Hematopoietic multipotent progenitor cell treated with erythropoietin and hydrocortisone succinate and interleukin-3 and kit ligand, for 8 days (in vitro differentiated cells): ENCODE measurements at places on chromosomes 16 and 17.

DNA sequence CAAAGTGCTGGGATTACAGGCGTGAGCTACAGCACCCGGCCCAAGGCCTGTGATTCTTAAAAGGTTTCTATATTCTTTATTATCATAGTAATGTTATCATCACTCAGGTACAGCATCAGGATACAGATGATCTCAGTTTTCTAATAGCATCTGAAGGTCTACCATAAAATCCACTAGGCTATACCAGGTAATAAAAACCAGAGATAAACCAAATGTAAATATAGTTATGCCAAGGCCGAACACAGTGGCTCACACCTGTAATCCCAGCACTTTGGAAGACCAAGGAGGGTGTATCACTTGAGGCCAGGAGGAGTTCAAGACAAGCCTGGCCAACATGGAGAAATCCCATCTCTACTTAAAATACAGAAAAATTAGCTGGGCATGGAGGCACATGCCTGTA is 53.8 kb downstream of the SYNRG start:
- no peak for DNase-seq

DNA sequence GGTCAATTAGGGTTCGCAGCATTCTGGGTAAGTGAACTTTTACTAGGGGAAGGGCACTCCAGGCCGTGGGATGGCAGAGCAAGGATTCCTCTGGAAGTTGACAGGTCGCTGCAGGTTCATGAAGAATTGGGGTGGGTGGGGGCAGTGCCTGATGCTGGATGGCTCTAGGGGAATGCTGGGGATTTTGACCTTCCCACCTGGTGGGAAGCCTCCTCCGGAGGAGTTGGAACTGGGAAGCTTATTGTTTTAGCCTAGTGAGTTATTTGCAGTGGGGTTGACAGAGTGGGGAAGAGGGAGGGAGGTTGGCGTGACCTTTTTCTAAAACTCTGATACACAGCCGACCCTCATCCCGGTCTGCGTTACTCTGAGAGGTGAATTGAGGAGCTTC is 606 bp upstream of the C17orf113 start:
- DNase-seq = no peak

- no peak for DNase-seq
These were observed 5.0 kb downstream of the HAPSTR1 start for GRCh38 chr16:9096416-9096952.

GRCh38 chr16:28304214-28304613 is 11.9 kb downstream of the SBK1 start:
- DNase-seq = peak; percentile 18

DNA sequence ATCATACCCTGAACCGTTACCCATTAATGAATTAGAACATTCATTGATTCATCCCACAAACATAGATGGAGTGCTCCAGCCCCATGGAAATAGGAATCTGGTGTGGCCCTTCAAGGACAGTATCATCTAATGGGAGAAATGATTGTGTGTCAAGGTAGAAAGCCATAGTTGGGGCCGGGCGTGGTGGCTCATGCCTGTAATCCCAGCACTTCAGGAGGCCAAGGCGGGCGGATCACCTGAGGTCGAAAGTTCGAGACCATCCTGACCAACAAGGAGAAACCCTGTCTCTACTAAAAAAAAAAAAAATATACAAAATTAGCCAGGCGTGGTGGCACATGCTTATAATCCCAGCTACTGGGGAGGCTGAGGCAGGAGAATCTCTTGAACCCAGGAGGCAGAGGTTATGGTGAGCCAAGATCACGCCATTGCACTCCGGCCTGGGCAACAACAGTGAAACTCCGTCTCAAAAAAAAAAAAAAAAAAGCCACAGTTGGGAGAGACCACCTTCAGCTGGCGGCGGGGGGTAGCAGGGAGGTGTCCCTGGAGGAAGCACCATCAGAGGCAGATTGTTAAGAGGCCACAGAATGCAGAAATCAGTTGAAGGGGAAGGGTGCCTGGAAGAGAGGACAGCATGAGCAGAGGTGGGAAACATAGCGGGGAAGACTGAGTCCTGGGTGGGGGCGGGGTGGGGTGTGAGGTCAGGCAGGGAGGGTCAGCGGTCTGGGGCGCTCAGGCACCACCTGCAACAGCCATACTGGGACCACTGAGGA is 60.0 kb downstream of the USP22 start:
- no peak for DNase-seq

DNA sequence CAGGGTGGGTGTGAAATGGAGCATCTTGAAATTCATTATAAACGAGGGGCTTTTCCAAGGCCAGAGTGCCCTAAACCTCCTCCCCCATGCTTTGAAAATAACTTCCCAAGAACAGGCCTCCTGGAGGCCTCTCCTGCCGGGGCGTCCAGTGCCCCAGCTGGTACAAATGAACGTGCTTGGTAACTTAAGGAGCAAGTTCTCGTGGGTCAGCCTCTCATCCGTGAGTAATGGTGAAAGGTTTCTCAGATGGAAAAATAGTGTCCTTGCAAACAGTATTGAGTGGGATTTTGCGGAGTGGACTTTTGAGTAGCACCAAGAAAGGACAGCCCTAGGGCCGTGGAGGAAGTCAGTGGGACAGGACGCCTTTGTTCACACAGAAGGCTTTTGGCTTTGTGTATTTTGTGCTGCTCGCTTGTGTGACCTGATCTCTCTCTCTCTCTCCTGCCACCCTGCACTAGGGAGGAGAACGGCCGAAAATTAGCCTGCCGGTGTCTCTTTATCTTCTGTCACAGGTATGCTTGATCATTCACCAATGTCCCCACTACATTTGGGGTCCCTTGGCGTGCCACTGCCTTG is 34.6 kb downstream of the CLEC16A start:
- no peak for DNase-seq

DNA sequence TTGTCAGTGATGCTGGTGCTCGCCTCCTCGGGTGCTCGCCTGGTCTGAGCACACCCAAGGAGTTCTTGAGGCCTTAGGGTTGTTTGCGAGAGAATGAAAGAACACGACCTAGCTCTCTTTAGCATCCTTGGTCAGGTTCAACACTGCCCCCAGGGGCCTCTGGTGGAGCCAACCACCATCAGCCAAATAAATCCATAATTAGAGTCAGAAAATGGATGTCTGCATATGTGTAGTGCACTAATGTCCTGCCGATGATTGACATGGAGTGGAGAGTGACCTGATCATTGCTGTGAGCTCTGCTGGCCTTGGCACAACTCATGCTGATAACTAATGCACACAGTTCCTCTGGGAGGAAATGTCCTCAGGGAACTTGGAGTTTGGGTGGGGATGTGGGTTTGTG is 8.2 kb upstream of the STH start:
- no peak for DNase-seq

DNA sequence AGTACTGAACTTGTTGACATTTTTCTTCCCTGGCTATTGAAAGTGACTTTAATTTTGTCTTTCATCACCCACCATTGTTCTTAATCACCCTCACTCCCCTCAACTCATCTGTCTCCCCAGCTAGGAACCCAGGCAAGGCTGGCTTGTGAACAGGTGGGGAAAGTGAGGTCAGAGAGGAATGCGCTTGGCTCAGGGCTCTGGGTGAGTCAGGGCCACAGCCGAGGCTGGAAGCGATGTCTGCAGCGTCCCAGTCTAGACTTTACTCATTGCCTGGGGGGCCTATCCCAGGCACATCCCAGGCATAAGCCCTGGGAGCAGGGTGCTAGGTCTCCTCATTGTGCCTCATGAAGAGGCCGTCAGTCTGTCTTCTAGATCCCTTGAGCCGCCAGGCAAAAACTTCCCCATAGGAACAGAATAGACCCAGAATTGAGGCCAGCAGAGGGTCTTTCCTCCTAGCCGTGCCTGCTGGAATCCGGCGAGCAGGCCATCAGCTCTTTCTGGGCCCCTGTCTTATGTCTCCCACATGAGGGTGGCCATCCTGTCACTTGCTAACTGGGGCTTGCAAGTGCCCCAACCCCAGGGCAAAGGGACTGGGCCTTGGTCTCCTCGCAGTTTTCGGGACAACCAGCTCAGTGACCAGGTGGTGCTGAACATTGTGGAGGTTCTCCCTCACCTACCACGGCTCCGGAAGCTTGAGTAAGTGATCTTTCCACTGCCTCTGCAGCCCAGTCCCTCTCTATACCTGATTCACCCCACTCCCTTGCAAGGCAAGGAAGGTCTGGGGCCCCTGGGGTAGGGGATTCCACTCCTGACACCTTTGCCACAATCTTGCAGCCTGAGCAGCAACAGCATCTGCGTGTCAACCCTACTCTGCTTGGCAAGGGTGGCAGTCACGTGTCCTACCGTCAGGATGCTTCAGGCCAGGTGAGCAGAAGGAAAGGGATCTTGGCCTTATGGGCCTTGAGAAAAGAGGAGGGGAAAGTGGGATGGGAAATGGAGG is 40.1 kb downstream of the NLRC5 start:
- DNase-seq = no peak

DNA sequence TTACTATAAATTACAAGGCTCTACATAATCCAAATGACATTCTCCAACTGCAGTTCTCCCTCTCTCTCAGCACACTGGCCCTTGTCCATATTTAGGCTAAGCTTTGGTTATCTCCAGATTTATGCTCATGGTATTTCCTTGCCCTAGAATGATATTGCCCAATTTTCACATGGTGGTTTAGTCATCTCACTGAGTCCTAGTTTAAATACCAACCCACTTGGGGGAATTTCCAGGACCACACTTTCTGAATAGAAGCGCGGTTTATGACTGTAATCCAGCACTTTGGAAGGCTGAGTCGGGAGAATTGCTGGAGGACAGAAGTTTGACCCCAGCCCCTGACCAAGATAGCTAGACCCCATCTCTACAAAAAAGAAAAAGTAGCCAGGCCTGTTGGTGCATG is 280.1 kb upstream of the MON1B start:
- no peak for DNase-seq

DNA sequence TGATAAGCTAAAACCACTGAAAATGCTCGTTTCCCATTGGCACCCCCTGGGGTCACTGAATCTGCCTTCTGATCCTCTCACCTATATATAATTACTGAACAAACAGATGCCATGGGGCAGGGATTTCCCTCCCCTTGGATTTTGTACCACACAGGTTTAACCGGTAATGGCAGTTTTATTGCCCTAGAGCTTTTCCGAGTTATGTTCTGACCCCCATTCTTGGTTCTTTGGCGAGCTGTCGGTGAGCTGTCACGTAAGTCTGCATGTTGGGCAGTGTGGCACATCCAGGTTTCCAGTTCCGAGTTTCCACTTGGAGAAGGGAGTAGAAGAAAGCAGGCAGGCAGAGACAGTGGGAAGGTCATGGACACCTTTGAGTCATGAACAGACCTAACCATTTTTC is 7.1 kb downstream of the TMEM97 start:
- DNase-seq = no peak

GRCh38 chr17:79132271-79133064 is 57.8 kb downstream of the ENGASE start:
- no peak for DNase-seq

DNA sequence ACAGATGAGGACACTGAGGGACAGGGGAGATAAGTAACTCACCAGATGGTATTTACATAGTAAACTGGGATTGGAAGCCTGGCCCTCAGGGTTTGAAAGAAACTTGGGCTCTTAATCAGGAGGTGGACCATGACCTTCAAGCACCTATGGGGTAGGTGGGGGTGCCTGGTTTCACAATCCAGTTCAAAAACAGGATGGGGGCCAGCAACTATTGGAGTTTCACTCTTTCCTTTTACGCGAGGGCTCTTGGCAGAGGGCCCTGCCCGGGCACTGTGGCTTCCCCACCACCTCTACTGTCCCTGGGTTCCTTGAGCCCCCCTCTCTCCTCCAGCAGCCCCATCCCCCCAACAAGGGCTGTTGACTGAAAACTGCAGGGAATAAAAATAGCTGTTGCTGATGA is 11.3 kb upstream of the PRR29 start:
- no peak for DNase-seq

DNA sequence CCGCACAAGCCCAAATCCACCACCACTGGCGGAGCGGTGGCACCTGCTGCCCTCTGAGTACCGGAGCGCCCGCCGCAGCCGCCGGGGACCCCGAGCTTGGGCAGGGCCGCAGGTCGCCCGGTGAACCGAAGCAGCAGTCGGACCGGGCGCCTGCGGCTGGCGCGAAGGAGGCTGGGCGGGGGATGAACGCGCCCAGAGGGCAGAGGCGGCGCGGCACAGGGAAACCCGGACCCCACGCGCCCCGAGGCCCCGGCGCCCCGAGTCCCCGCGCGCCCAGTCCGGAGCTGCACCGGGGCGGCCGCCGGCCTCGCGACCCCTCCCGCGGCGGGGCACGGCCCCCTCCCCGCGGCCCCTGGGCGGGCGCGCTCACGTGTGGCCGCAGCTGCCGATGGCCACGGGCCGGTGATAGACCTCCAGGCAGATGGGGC is 393 bp downstream of the RNF166 start:
- peak; percentile 26 for DNase-seq

- no peak for DNase-seq
These were observed 419.0 kb downstream of the CDH13 start for GRCh38 chr16:83045790-83046189.

DNA sequence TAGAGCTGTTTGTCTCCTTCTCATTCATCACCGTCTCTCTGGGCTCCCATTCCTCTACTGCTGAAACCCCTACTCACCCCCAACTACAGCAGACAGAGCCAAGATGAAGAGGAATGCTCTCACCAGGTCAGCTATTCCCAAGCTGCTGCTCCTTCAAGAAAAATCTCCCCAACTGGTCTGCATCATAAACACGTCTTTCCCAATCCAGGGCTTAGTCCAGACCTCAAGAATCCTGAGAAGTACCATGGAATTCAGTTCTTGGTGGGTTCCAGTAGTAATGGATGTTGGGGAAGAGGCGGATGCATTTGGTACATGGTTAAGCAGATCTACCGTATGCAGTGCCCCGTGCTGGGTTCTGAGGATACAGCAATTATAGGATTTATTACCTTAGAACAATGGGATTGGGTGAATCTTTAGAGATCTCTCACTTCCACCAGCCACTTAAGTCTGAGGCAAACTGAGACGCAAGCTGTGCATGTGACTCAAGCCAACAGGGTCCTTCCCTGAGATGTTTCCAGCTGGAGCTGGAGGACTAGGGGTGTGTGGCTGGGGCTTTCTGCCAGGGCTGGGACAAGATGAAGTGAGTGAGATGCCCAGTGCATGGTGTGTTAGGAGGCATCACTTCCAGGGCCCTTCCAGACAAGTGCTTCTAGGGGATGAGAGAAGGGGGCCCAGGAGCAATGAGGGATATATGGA is 232.7 kb upstream of the CDH5 start:
- no peak for DNase-seq
